ENCODE measurements at places on chromosomes 5 and 9.
A peak's percentile ranks its signal among the peaks of the same experiment; 100 is the strongest.

DNA sequence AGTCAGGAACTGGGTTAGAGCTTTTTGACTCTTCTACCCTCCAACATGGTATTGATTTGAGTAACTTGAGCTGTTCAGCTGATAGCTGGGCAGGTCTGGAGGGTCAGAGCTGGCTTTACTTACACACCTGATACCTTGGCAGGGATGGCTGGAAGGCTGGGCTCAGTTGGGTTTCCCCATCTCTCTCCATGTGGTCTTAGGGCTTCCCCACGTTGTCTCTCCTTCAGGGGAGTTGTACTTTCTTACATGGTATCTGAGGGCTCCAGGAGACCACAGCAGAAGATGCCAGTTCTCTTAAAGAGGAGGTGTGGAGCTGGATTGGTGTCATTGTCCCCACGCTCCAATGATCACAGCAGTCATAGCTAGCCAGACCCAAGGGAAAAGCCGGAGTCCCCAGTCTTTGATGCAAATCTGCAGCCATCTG, 25.6 kb downstream of the ISOC1 start:
- no peak for DNase-seq

DNA sequence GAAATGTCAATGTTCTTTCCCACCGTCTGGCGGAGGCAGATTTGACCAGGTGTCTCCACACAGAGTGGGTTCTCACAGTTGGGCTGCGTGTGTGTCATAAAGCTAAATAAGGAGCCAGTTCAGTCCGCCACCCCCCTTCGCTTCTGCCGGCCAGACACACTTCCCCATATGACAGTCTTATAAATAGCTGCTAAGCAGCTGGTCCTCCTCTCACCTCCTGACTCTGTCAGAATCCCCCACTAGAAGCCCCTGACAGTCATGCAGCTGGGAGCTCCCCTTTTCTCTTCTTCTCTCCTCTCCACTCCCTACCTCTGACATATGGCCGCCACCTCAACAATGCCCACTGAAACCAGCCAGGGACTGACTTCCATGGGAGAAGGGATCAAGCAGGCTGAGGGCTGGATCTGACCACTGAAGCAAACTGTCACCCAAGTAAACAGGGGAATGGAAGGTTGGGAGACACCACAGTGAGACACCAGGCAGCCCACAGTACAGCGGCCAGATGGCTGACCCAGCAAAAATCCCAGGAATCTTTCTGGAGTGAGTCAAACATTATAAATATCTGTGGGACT, 141.9 kb upstream of the EFNA5 start:
- DNase-seq = no peak

- DNase-seq = no peak
Measured at GRCh38 chr5:174307031-174307408, 261.5 kb downstream of the NSG2 start.

DNA sequence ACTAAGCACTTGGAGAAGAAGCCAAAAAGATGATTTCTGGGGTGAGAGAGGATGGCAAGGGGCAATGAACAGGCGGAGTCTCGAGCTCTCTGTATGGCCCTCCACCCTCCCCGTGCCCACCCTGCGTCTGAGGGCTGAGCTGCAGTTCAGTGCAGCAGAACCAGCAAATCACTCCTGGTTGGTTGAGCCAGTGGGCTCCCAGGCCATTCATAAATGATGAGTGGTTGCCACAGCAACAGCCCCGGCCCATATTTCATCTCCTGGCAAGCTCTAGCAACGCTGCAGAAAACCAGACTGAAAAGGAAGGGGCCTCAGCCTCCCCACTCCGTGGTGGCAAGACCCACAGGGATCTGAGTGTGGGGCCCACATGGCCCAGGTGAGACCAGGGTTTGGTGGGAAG, 93.8 kb upstream of the PPP1R26 start:
- no peak for DNase-seq

DNA sequence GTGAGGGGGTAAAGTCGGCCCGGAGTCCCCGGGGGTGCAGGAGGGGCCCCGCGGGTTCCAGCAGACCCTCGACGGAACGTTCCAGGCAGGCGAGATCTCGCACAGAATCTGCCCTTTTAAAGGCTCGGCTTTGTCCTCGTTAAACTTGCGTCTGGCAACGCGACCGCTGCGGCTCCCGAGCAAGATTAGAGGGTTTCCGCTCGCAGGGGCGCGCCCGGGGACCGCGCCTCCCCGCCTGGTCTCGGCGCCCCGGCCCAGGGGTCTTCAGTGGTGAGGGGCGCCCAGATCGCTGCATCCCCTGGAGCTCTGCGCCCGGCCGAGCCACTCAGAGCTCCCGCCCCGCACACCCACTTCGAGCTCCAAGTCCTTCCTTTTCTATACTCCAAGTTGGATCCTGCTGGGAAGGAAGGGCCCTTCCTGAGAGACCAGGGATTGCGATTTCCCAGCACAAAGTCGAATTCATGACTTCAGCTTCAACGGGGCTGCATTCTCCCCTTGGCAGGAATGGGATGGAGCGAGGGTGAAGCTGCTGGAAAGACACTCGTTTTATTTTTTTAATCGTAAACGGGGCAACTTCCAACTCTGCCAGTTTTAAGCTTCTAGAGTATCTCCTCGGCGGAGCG, 11.3 kb downstream of the PROP1 start:
- DNase-seq = no peak

GRCh38 chr5:59190746-59191145, 607.9 kb downstream of the RAB3C start:
- no peak for DNase-seq

GRCh38 chr9:131270171-131271015, 5.9 kb downstream of the FAM78A start:
- peak; percentile 85 for DNase-seq

- no peak for DNase-seq
Measured at GRCh38 chr9:13627071-13627470, 347.6 kb upstream of the MPDZ start.

DNA sequence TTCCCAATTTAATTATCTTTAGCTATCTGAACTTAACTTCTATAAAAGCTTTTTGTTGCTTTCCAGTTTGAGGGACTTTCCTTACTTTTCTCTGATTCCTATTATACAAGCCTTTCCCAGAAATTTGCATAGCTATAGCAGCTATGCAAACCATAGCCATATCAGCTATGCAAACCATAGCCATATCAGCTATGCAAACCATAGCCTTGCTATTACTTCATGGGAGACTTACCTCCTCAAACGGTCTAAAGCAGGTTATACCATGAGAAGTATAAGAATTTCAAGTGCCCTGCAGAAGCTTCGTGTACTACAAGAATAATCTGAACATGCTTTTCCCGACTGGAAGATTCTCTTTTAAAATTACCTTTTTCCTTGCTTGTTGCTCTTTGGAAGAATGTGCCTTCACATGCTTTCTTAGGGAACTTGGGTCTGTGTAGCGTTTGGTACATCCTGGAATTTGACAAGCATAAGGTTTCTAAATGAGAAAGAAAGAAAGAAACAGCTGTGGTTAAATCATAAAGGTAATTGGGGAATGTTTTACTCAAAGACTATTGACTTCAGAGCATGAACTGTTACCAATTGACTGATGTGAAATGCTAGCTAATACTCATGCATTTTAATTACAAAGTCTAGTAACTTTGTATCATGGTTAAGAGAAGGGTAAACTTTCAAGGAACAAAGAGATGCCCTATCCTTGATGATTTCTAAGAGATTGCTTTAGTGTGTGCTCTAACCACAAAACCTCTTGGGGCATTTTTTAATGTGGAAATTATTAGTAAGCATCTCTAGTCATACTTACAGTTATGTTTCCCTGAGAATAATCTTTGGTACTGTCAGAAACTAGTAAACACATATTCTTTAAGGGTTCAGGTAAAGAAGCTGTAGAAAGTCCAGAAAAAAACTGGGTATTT, 367.6 kb downstream of the GLIS3 start:
- DNase-seq = no peak

- DNase-seq = no peak
Measured at GRCh38 chr5:141757402-141757801, 75.4 kb upstream of the ARAP3 start.

DNA sequence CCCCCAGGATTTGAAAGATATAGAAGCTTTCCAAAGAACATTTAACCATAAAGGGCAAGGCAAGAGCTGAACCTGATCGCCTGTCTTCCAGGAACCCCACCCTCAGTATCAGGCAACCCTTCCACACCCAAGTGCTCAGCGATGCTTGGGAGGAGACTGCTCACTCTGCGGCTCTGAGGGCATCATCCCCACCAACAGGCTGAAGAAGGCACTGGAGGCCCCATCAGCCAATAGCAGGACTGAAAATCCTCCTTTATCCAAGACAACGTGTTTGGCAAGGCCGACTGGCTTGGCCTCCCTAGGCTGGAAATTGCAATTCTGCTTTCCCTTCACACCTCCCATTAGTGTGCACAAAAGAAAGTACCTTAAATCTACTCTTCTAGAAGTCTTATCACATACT, 1.4 kb upstream of the PPP2CA start:
- DNase-seq = no peak

Data from lower lobe of right lung (tissue), 2 donors.